ENCODE measurements at places on chromosomes 3 and 15. TPM values are rescaled to one million over a fixed set of nuclear protein-coding genes. Genes with fewer than 3 reads are reported as not detected.

Gene ILDR1
- polyA plus RNA-seq: 0.05 TPM

Gene TTLL13
- 0.06 TPM for polyA plus RNA-seq

Gene MOBP
- not detected for polyA plus RNA-seq

DNA sequence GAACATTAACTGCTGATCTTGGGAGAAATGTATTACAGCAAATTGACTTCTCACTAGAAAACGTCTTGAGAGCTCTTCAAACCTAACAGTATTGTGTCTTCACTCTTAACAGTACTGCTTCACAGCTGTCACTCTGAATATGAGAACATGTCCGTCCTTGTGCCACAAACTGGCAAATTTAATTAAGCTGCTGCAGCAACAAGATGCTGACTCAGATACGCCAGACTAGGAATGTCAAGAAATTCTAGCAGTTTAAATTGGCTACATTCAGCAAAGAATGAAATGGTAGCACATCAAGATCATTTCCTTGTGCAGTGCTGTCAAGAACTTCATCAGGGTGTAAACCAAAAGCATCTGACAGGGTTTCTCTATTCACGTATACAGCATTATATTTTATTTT is 7.6 kb downstream of the ICE2 start:
- DNase-seq: peak; percentile 21

DNA sequence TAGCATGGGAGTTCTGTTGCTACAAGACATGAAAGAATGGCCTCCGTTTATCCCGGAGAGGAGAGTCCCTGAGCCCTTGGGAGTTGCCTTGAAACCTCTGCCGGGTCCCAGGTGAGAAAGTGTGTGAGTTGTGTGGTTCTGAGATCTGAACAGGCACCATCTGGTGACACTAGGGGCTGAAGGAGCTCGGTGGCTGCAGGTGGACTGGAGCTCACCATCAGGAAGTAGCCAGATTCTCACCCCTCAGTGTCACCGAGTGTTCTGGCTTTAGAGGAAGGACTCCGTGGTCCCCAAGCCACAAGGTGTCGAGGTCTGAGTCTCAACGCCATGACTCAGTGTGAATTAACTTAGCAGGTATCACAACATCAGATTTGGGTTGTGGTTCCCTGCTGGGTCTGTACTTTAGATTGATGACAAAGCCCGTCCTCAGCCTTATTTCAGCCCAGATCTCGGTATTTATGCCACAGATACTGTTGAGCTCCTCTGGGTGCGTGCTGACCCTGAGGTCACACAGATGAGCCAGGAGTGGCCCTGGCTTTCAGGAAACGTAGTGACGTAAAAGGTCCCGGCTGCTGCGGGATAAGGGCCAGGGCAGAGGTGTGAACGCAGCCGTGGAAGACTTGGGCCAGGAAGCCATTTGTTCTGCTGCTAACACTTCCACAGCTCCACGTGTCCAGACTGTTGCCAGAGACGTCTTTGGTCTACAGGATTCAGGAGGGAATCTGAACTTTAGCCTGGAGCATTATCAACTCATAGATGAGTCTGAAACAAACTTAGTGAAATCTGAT is 54.4 kb downstream of the PGPEP1L start:
- DNase-seq: no peak

DNA sequence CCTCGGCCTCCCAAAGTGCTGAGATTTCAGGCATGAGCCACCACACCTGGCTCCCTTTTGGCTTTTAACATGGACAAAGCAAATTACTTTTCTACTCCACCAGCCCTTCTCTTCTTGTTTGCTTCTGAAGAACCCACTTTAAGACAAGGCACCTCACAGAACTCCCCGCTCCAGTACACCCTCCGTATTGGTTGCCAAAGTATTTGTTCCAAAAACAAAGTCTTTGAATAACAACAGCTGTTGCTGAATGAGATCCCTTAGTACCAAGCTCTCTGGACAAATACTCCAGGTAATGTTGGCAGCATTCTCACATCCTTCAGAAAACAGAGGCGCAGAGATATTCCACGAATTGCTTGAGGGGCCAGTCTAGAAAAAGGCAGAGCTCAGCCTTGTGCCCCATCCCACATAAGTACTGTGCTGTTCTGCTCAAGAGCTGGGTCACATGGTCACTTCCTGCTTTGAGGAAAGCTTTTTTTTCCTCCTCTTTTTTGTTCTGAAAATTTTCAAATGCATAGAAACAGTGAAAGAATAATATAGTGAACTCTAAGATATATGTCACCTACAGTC is 7.3 kb upstream of the CHCHD6 start:
- DNase-seq: no peak

Gene BCL2A1
- 0.16 TPM for polyA plus RNA-seq

DNA sequence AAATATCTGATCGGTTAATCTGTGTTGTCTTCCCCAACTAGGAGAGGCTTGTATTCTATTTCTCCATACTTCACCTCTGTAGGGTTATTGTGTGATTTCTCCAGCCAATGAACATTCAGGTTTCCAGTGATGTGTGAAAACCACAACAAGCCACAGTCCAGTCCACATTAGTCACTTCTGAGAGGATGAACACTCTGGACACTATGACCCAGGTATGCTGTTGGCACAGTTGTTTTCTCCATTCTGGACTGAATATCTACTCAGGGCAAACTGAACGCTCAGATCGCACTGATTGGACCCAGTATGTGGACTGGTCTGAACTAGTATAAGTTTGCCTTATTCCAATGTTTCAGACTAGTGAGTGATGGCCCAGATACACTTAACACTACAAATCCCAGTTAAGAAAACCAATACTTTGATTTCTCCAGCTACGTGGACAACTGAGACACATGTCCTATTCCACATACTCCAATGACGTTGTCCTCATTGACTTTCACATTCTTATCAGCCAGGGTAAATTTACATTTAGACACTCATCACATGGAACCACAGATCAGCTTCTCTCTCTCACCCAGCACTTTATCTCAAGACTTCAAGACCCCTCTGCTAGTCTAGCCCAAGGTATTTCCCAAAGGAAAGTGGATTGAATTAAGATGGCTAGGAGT is 587.4 kb upstream of the SGO1 start:
- DNase-seq: no peak

Gene IMPG2
- 0.10 TPM for polyA plus RNA-seq

Gene CELF6
- 0.20 TPM for polyA plus RNA-seq

GRCh38 chr3:123655400-123655799 is 70.5 kb upstream of the HACD2 start:
- DNase-seq: no peak

- DNase-seq: no peak
Observed at GRCh38 chr3:179476215-179476614, 24.9 kb upstream of the GNB4 start.

Gene WDR93
- polyA plus RNA-seq: 0.57 TPM

DNA sequence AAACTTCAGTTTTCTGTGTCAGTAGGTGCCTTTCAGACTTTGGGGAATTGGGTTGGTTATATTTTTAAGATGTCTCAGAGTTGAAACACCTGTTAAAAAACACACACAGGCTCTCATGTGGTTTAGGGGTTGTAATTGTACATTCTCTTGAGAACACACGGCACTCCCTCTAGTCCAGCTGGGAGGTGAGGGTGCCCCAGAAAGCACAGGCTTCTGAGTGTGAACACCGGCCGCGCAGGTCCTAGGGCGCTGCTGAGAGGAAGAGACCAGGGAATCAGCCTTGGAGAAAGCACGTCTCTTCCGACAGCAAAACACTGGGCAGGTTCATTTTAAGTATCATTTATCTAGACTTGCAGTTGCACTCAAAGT is 68.0 kb upstream of the RPL35A start:
- no peak for DNase-seq

Gene IQCF5
- polyA plus RNA-seq: not detected

Gene LRRC49
- polyA plus RNA-seq: 10.4 TPM

Gene ACOX2
- 9.0 TPM for polyA plus RNA-seq

Gene ZKSCAN7
- polyA plus RNA-seq: 9.2 TPM

GRCh38 chr15:73353734-73354133 is 15.0 kb downstream of the HCN4 start:
- DNase-seq: no peak

Data from SK-N-SH (cell line).